ENCODE measurements at places on chromosomes 4 and X. TPM values are rescaled to one million over a fixed set of nuclear protein-coding genes. Genes with fewer than 3 reads are reported as not detected.

DNA sequence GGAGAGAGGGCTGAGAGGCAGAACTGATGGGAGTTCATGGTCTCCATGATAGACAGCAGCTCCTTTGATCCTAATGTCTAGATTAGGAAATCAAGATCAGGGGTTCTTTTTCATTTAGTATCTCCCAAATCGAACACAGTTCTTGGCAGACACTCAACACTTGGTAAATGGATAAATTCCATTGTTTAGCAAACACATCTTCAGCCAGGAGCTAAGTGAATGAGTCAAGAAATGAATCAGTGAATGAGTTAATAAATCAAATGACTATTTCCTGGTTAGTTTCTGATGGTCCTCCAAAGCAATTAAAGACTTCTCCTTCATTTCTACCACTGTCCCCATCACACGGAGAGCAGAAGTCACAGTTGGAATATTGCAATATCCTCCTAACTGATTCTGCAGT, 120.0 kb upstream of the SHISA3 start:
- DNase-seq, result no peak

- no peak for DNase-seq
These were observed 34.4 kb downstream of the HPF1 start for GRCh38 chr4:169723207-169723965.

GRCh38 chr4:159778298-159778697, 675.4 kb downstream of the RAPGEF2 start:
- no peak for DNase-seq

- DNase-seq, result no peak
These were observed 161.8 kb upstream of the MAP3K15 start for GRCh38 chrX:19677121-19677520.

GRCh38 chr4:170226288-170226687, 136.5 kb upstream of the AADAT start:
- DNase-seq, result no peak

PAGE3 gene
- not detected for total RNA-seq

GRCh38 chrX:47169726-47170515, 23.7 kb upstream of the UBA1 start:
- DNase-seq, result no peak

All from prostate gland (tissue), 2 donors.